ENCODE measurements at places on chromosomes 5 and 9.

GRCh38 chr9:101486693-101487442 lies 46.8 kb upstream of the RNF20 start:
- DNase-seq = no peak

DNA sequence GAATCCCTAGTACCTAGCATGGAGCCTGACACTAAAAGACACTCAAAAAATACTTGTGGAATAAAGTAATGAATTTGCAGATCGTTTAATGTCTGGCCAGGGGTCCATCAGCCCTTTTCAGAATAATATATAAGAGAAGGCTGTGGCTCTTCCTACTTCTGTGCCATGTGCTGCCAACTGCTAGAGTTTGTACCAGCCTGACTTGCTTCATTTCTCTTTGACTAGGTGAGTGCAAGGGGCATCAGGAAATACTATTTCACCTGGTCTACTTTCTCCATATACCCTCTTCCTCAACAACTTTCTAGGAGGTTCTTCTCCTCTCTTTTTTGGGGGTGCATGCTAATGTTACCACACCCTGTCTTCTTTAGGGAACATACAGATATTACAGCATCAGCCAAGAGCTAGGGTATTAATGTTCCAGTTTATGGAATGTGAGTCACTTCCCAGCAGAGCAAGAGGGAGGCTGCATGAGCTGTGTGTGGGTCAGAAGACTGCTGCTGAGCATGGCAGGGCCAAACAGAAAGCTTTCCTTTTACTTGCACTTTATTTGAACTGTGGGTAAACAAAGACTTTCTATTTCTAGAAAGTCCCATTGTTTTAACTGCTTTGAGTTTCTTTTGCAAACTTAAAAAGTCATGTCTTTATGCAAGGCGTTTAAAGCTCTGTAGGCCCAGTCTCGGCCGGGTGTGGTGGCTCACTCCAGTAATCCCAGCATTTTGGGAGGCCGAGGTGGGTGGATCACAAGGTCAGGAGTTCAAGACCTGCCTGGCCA lies 158.9 kb downstream of the ADAMTSL1 start:
- no peak for DNase-seq

- DNase-seq = no peak
Observed at GRCh38 chr5:179119415-179120170, 59.4 kb downstream of the ZNF354C start.

DNA sequence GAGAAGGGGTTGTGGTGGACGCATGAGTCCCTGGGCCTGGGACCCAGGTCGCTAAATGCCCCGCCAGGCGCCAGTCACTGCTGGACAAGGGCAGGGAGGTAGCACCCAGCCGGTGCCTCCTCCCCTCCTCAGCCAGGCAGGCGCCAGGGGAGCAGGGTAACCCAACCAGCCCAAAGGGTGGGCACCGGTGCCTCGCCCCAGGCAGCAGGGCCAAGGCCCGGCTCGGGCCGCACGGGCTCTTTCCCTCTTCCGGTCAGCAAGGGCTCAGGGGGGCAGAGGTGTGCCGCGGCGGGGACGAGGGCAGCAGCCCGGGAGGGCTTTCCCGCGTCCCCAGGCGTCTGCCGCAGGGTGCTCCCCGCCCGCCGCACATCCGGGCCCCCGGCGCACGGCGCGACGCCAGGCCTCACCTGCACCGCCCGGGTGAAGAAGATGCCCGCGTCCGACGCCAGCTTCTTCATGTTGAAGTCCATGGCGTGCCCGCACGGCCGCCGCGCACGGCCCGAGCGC lies 393 bp downstream of the SH3GLB2 start:
- peak; percentile 67 for DNase-seq

DNA sequence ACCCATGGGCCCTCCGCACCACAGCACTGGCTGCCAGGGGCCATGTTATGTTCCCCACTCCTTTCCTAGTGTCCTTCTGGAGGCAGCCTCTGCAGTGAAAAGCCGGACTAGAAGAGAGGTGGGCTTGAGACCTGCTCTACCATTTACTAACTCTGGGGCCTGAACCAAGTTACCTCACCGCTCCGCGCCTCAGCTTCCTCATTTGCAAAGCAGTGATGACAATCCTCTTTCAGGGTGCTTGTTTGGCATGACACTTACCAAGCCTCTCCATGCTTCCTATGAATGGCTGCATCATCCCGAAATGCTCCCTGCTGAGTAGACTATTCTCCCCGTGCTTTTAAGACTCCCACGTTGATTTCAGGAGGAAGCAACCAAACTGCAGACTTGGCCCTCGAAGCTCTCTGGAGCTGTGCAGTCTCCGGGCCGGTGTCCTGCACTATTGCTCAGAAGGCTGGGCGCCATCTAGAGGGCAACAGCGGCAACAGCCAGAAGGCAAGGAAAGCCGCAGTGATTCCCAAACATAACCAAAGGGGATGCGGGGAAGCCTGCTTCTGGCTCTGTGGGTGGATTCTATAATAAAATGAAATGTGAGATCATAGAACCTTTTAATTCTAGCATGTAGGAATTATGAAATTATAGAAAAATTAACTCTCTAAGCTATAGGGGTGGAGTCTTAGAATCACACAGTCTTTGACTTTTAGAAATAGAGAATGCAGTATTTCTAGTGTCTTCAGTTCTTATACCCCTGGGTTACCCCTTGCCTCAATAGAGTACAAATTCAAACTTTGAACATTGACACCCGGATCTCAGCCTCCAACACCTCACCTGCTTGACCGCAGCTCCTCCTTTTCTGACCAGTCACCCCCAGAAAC lies 599.8 kb upstream of the BRINP1 start:
- no peak for DNase-seq

- DNase-seq = no peak
Observed at GRCh38 chr5:107380654-107381053, 290.1 kb downstream of the EFNA5 start.

- no peak for DNase-seq
Observed at GRCh38 chr9:133714606-133715294, 23.4 kb downstream of the SARDH start.

Data from effector CD8-positive, alpha-beta T cell (primary cell).